ENCODE measurements at places on chromosomes 1 and 21. TPM values are rescaled to one million over a fixed set of nuclear protein-coding genes. Genes with fewer than 3 reads are reported as not detected.

DNA sequence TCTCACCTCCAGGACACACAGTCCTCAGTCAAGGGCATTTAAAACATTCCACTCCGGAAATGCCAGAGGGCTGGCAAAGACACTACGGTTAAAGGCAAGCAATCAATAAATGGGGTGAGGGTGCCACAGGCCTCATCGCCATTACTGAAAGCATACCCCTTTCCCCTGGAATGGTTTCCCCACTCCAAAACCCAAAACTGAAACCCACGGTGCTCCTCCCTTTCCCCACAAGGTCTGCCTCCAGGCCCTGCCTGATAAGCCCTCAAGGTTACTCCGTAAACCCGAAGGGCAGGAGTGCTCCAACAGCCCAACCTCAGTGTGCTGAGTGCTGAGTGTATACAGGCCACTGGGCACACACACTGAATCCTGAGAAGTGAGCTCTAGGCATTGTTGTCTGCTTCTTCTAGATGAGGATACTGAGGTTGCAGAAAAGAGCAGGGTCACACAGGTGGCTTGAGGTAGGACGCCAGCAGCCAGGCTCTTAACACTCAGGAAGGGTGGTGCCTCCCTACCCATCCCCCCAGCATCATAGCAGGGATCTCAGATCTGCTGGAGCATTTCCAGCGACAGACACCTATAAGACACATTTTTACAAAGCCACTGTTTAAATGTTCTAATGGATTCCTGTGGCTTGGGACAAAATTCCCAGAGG lies 29.0 kb downstream of the SSBP3 start:
- no peak overlapping the region for H3K27ac ChIP-seq
- H3K36me3 ChIP-seq = no peaks in the 10 kb centered on the region
- DNase-seq = no peak

GRCh38 chr1:107009281-107009680 lies 47.2 kb upstream of the PRMT6 start:
- H3K36me3 ChIP-seq = no peaks in the 10 kb centered on the region
- no peak overlapping the region for H3K4me3 ChIP-seq
- no peaks in the 10 kb centered on the region for H3K4me1 ChIP-seq

GRCh38 chr1:85224734-85225623 lies 24.2 kb upstream of the SYDE2 start:
- H3K4me3 ChIP-seq = no peak overlapping the region
- H3K27me3 ChIP-seq = no peaks in the 10 kb centered on the region
- no peak overlapping the region for H3K27ac ChIP-seq
- no peak for DNase-seq
- H3K36me3 ChIP-seq = no peaks in the 10 kb centered on the region

DNA sequence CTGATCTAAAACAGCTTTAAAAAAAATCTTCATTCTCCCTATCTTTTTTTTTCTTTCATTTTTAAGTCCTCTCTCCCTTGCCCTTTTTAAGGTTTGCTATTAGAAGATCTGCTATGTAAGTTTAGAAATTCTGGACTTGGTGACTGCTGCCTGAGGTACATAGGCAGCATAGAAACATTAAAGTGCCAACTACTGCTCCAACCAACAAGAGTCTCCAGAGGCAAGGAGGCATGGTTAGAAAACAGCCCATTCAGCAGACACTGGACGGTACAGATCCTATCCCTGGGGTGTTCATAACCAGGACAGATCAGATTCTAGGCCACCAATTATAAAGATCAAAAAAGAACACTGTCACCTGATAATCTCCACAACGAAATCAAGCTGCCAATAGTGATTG lies 36.6 kb downstream of the GPR3 start:
- H3K36me3 ChIP-seq = peaks cover 10% of the 10 kb centered on the region
- no peaks in the 10 kb centered on the region for H3K4me1 ChIP-seq
- no peak overlapping the region for H3K27ac ChIP-seq
- DNase-seq = no peak
- H3K27me3 ChIP-seq = no peaks in the 10 kb centered on the region

- no peaks in the 10 kb centered on the region for H3K4me1 ChIP-seq
- H3K36me3 ChIP-seq = no peaks in the 10 kb centered on the region
- no peak overlapping the region for H3K27ac ChIP-seq
- H3K27me3 ChIP-seq = 0 out of 2 replicates have a peak, but pooled peaks cover 3% of the 10 kb centered on the region
- no peak overlapping the region for H3K4me3 ChIP-seq
- DNase-seq = no peak
Observed at GRCh38 chr1:119477710-119478109, 29.3 kb upstream of the HSD3B1 start.

GRCh38 chr1:14896381-14897079 lies 257.0 kb upstream of the TMEM51 start:
- H3K36me3 ChIP-seq = no peaks in the 10 kb centered on the region
- H3K27me3 ChIP-seq = no peaks in the 10 kb centered on the region
- H3K4me1 ChIP-seq = peaks cover 14% of the 10 kb centered on the region
- H3K4me3 ChIP-seq = no peak overlapping the region
- H3K27ac ChIP-seq = no peak overlapping the region

DNA sequence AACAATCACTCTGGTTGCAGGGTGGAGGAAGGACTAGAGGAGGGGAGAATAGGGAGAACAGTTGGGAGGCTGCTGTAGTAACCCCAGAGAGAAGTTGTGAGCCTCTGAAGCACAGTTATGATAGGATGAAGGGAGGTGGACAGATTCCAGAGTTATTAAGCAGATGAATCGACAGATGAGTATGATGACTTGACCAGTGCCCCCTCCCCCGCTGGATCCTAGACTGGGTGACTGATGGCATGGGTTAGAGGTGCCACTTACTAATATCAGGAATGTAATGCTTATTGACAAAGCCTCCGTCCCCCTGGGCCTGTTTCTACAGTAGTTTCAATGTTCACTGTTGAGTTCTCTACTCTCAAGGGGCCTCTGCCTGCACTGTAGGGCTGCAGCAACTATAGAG lies 14.0 kb upstream of the TIPRL start:
- H3K36me3 ChIP-seq = no peaks in the 10 kb centered on the region
- H3K4me1 ChIP-seq = no peaks in the 10 kb centered on the region
- no peak overlapping the region for H3K27ac ChIP-seq
- DNase-seq = no peak
- no peaks in the 10 kb centered on the region for H3K27me3 ChIP-seq
- H3K4me3 ChIP-seq = no peak overlapping the region

DNA sequence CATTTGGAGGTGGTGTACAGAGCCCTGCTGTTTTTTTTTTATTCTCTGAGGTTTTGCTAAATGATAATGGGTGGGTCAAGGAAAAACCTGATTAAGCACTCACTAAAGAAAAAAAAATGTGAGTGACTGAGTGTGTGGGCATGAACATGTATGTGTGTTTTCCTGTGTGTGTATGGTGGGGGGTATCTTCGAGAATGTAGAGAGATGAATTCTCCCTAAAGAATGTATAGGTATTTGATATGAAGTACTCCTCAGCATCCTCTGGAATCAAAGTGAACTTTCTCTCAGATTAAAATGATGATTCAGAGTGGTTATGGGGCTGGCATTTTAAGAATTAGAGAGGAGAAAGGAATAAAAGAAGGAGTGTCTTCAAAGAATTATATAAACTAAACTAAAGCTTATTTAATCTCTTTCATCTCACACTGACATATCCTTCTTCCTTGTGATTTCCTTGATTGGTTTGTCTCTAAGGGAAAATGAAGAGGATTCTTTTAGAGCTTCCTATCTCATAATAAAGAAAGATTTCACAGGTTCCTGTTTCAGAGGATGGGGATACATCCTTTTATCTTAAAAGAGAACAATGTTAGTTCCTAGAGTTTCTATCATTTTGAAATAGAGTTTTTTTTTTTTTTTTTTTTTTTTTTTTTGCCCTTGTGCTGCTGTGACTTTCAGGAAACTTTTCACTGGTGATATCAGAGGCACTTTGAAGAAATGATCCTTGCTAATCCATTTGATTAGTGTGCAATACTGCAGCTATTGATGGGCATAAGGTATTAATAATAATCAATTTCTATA lies 23.9 kb downstream of the S1PR1 start:
- no peak overlapping the region for H3K4me3 ChIP-seq
- no peaks in the 10 kb centered on the region for H3K36me3 ChIP-seq
- no peaks in the 10 kb centered on the region for H3K27me3 ChIP-seq
- no peak overlapping the region for H3K27ac ChIP-seq
- no peak for DNase-seq
- peaks cover 3% of the 10 kb centered on the region for H3K4me1 ChIP-seq

GRCh38 chr1:153849487-153850185 lies 73.1 kb downstream of the GATAD2B start:
- no peaks in the 10 kb centered on the region for H3K27me3 ChIP-seq
- H3K27ac ChIP-seq = no peak overlapping the region
- H3K4me1 ChIP-seq = no peaks in the 10 kb centered on the region

DNA sequence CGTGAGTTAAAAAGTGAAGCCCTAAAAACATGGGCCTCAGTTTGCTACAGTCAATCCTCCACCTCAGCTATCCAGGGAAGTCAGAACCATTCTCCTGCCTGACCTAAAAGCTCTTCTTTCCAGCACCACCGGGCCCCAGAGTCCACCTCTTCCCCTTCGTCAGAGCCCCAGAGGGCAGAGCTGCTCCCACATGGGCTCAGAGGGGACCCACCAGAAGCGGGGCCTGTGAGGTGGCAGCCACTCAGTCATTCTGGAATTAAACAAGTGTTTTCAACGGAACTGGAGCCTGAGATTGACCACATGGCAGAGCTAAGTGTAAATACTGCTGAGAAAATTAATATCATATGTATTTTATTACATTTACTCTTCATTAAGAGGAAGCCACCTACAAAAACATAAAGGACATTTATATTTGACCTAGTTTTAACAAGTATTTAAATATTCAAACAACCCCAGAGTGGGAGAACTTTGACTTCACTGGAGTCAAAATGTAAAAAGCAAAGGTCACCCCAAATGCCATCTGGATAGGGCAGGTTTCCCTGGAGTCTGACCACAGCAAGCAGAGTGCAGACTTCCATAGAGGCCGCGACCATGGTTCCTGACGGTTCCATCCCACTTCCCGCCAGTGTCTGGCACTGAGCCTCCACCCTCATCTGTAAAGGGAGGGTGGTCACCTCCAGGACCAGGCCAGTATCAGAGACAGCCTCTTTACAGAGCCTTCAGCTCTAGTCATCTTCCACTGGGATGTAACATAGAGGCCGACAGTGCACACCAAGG lies 1.8 kb downstream of the SUMO3 start:
- H3K4me3 ChIP-seq = no peak overlapping the region
- H3K27me3 ChIP-seq = no peaks in the 10 kb centered on the region
- no peak for DNase-seq
- H3K4me1 ChIP-seq = peaks cover 2% of the 10 kb centered on the region
- no peak overlapping the region for H3K27ac ChIP-seq
- no peaks in the 10 kb centered on the region for H3K36me3 ChIP-seq

DNA sequence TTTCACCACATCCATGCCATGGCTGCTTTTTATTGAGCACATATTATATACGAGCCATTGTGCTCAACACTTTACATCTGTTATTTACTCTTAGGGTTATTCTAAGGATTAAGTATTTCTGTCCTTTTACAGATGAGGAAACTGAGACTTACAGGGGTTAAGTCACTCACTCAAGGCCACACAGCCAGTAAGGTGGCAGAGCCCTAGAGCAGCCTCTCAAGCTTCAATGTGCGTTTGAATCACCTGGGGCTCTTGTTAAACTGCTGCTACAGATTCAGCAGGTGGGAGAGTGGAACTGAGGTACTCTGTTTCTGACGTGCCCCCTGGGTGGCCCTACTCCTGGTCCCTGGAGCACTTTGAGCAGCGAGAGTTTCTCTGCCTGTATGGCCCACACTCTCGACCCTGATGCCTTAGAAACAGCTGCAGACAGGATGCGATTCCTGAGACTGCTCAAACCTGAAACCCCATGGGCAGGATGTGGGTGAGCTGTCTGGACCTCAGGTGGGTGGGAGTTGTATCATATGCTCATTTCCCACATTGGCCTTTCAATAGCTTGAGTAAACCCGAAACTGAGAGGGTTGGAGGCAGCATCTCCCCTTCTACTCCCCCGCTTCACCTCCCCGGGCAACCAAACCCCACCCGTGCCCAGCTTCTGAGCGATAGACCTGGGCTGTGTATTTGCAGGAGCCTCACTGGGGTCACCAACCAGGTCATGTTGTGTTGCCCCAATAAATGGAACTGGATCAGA lies 59.3 kb downstream of the MAN1C1 start:
- peaks cover 6% of the 10 kb centered on the region for H3K4me1 ChIP-seq
- no peak overlapping the region for H3K4me3 ChIP-seq
- H3K27me3 ChIP-seq = peaks cover 32% of the 10 kb centered on the region
- H3K27ac ChIP-seq = no peak overlapping the region

DNA sequence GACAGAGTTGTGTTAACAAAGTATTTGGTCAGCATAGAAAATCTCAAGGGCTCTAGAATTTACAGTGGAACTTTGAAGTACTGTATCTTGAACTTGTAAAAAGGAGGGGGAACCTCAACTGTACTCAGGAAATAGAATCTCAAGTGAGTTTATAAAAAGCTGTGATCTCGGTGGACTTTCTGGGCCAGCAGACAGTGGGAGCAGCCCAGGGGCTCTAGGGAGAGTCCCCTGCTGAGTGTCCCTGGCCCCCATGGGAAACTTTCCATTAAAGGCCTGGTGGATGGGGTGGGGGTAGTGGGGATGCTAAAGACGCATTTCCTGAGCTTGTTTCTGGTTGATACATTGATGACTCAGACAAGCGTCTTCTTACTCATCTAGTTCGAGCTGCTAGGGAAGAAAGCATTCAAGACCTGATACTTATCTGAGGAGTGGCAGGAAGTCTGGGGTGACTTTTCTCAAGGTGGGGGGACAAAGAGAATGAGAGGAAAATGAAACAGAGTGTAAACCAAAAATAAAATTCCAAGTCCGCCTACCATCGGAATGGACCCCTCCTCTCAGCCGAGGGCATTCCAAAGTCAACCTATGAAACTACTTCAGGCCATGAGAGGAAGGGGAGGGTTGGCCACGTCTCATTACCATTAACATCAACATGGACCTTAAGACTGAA lies 65.5 kb downstream of the NID1 start:
- H3K4me3 ChIP-seq = no peak overlapping the region
- no peaks in the 10 kb centered on the region for H3K27me3 ChIP-seq
- no peak overlapping the region for H3K27ac ChIP-seq
- peaks cover 8% of the 10 kb centered on the region for H3K4me1 ChIP-seq
- DNase-seq = peak; percentile 31

- H3K4me1 ChIP-seq = peaks cover 7% of the 10 kb centered on the region
- DNase-seq = peak; percentile 23
- H3K27ac ChIP-seq = no peak within 1 kb of the TSS
Observed at GRCh38 chr1:210232511-210233215, at the start of gene SERTAD4. Gene SERTAD4, plus strand, starts transcription at chr1:210232796. Its CDS starts 5,165 bp downstream, at chr1:210237961.

Gene CITED4
- total RNA-seq = 7.8 TPM

Gene SPAG17
- not detected for total RNA-seq

Gene HSF2BP
- 0.59 TPM for total RNA-seq

Gene AMPD1
- total RNA-seq = not detected

Measured in HCT116 (cell line).